Caki2 (cell line): ENCODE measurements at places on chromosomes 12 and 14.

DNA sequence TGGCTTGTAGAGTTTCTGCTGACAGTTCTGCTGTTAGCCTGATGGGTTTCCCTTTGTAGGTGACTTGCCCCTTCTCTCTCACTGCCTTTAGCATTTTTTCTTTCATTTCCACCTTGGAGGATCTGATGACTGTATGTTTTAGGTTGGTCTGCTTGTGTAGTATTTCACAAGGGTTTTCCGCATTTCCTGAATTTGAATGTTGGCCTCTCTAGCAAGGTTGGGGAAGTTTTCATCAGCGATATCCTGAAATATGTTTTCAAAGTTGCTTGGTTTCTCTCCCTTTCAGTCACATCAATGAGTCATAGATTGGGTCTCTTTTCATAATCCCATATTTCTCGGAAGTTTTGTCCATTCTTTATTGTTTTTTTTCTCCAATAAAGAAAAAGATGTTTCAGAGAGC is 11.4 kb downstream of the NOPCHAP1 start:
- DNase-seq = no peak

DNA sequence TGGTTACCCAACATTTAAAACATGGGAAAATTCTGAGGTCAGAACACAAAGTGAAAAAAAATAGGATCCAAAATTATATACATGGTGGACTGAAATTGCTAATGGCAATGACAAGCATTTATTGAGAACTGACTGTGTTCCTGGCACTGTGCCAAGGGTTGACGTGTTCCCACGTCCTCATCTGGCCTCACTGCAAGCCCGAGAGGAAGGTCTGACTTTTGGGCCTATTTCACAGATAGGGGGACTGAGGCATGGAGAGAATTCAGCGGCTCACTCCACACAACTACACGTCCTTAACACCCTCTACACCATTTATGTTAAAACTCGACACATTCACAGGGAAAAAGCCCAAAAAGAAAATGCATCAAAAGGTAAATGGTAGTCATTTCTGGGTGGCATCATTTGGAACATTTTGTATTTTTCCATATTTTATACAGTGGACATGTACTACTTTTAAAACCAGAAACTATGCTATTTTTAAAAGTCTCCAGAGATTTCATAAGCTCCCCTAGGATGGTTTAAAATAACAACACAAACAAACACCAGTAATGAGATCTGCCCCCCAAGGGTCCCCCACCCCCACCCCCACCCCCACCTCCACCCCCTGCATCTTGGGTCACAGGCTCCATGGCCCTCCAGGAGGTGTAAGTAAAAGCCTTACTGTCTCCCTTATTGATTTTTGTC is 27.7 kb downstream of the CLMN start:
- no peak for DNase-seq

DNA sequence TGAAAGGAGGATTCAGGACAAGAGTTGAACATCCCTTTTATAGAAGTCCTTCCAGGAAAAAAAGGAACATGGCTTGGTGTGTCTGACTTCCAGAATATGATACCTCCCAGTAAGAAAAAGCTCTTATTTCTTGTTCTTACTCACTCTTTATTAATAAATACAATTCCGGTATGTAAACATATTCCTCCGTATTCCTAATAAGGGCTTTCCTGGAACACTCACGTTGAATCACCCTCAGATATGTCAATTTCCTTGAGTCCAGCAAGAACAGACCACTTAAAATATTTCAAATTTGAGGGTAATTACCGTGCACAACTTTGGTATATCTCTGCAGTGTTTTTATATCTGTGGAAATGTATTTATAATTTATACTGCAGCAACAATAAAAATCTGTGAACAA is 385.6 kb downstream of the SYT1 start:
- no peak for DNase-seq

GRCh38 chr12:71469258-71469750 is 29.7 kb downstream of the LGR5 start:
- peak; percentile 19 for DNase-seq

- DNase-seq = peak; percentile 15
Measured at GRCh38 chr12:43306066-43306465, 245.9 kb downstream of the ADAMTS20 start.

GRCh38 chr14:73725116-73726024 is 11.2 kb upstream of the PNMA1 start:
- DNase-seq = no peak

- no peak for DNase-seq
Measured at GRCh38 chr12:6767353-6768319, 1.5 kb downstream of the PTMS start.

DNA sequence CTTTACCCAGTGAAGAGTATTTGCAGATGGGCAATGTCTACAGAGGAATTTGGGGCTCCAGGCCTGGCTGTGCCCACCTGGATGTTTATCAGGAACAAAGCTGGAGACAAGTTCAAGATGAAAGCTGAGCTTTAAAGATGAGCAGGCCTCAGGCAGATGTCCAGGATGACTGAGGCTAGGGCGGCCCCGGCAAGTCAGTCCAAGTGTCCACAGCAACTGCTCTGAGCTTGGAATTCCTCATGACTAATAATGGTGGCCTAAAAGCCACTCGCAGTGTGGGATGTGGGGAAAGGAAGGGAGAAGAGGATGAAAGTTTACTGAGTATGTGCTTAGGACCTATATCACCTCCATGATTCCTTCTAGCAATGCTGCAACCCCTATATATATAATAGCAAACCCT is 128.2 kb upstream of the NOS1 start:
- no peak for DNase-seq

DNA sequence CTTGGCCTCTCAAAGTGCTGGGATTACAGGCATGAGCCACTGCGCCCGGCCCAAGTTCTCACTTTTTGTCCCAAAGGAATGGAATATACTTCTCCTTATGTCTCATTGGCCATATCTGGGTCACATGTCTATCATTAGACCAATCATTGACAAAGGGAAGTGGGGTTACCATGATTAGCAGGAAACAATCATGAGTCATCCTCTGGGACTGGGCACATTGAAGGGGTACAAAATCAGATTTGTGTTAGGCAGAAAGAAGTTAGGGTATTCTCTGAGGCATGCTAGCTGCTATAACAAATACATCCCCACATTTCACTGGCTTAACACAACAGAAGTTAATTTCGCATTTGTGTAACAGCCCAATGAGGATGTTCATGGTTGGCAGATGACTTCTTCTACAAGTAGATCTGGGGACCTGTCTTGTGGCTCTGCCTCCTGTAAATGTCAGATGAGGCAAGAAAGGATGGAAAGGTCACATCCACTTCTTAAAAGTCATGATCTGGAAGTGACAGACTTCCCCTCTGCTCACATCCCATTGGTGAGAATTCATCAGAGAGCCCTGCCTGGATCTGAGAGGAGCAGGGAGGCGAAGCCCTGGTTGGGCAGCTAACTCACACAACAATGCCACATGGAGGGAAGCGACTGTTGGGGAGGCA is 3.1 kb downstream of the CCDC63 start:
- no peak for DNase-seq

DNA sequence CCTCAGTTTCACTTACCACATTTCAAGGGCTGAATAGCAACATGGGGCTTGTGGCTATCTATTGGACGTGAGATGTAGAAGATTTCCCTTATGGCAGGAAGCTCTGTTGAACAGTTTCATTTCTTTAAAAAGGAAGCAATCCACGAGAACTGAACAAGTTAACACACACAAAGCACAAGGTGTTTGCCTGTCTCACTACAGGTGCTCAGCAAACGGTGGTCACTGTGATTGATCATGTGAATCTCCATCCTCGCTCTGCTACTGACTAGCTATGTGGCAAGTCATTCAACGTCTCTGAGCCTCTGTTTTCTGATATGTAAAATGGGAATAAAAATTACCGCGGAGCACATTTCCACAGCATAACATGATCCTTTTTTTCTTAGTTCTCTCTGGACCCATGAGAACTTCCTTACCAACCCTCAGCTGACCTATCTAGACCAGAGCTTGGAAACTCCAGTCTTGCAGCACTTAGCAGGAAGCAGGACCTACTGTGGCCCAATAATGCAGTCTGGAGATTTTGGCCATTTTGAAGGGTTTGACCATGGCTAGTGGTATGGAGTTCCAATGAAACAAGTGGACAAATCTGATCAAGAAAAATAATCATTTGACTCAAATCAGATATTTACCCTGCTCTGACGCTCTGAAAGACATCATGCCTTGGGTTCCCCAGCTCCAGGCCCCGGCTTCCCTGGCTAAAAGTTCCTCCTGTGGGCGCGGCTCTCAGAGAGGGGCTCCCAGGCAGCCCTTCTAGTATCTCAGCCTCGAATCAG is 278.8 kb downstream of the ZFP36L1 start:
- no peak for DNase-seq

GRCh38 chr14:75952489-75952888 is 29.3 kb downstream of the TGFB3 start:
- no peak for DNase-seq

GRCh38 chr14:102196039-102196901 is 56.6 kb downstream of the WDR20 start:
- no peak for DNase-seq

DNA sequence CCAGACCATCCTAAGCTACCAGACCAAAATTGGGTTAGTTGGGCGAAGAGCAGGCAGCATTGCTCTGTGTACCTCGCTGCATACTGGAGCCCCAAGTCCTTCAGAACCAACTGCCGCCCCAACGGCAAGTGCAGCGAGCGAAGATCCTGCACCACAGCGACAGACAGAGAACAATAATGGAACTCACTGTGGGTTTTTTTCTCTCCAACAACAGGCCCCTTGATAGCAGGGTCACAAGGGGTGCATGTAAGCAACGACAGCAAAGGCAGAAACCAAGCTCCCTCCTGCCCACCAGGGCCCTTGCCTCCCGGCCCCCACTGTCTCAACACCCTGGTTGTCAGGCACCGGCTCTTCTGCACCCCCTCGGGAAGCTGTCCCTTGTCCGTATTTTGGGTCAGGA is 39.0 kb downstream of the RNF34 start:
- no peak for DNase-seq

DNA sequence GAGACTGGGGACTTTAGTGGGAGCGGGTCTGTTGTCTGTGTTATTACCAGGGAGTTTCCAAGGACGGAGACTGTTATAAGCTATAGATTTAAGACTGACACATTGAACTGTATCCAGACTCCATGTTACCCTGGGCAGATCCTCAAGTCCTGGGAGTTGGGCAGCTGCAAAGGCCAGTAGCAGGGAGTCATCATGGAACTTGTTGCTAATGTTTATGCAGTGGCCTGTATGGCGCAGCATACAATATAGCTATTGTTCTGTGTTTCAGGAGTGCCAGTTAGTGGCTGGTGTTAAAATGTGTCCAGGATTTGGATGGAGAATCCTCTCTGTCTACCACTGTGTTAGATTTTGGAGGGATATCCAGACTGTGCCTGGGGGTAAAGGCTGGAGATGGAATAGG is 31.7 kb downstream of the SMOC1 start:
- no peak for DNase-seq

GRCh38 chr12:66550626-66551025 is 128.2 kb downstream of the GRIP1 start:
- no peak for DNase-seq

DNA sequence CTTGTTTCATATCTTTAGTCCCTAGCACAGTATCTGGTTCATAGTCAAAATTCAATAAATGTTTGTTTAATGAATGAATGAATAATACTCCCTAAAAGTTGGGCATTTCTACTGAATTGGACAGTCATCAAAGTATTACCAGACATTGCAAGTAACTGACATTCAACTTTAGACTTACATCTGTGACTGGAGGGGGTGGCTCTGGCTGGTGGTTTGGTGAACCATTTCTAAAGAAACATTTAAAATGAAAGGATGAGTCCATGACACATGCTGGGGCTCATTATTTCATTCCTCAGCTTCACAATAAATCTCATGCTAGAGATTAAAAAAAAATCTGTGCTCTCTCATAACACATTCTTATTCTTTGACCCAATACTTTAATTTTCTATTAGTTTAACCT is 20.6 kb upstream of the CSRNP2 start:
- DNase-seq = no peak

GRCh38 chr12:116792403-116792802 is 54.3 kb downstream of the RNFT2 start:
- no peak for DNase-seq

DNA sequence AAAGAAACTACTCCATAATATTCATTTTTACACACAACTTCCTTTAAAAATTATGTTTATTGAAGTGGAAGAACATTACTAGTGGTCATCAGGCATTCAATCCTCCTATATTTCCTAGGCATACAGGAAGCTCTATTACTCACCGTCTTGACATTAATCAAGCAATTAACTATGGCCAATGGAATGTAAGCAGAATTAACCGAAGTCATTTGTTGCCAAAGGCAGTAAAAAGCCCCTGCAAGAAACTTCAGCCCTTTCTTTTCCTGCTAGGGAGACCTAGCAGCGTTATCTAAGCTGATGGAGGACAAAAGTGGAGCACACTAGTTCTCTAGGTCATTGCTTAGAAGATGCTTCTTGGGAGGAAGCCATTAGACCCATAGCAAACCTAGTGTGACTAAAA is 399.6 kb downstream of the KCNH5 start:
- no peak for DNase-seq

GRCh38 chr12:64459394-64459891 is 7.5 kb downstream of the TBK1 start:
- DNase-seq = no peak

GRCh38 chr14:75168586-75169335 is 7.7 kb downstream of the TMED10 start:
- DNase-seq = no peak

DNA sequence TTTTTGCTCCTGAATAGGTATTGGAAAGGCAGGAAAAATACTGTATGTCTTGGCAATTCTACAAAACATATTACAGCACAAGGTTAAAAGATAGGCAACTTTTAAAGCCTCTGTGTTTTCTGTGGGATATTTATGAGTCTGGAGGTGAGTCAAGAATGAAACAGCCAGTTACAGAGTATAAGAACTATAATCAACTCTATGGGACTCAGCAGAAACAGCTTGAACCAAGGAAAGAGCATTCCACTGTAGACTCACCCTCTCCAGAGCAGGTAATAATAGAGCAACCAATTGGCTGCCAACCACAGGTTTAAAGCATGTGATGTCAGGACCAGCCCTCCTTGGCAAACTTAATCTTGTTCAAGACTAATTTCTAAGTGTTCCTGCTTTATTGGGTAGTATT is 100.5 kb upstream of the MDM1 start:
- DNase-seq = no peak

DNA sequence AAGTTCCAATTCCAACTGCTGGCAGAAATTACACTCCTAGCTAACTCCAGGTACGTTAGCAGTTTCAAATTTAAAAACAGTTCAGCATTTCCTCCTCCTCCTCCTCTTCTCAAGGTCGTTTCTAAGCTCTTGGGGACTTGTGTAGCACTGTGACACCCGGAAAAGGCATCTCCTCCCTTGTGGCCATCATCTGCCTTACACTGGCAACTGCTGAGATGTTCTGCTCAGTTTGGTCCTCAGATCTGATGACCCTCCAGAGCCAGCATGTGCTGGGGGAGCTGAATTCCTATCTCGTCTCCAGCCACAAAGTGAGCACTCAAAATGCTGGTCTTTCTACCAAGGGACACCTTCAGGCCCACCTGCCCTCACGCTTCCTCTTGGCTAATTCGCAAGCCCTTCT is 43.5 kb upstream of the CDKN3 start:
- no peak for DNase-seq
